Tibial artery (tissue), 4 donors: ENCODE measurements at places on chromosomes 7 and 10.
A peak's percentile ranks its signal among the peaks of the same experiment; 100 is the strongest.

DNA sequence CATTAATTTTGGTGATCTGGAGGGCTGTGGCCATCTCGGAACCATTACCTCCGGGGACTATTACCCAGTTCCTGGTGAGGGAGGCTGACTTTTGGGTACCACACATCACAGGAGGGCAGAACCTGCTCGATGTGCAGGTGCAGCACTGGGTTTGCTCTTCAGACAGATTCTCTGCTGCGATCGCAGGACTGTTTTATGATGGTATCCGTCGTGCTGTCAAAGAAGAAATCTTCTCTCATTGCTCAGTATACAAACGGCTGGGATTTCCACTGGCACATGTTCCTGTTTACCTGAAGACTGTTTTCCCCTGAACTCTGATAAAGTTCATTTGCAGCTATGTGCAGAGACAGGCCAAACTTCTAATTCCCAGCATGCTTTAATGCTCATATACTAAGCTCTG, 27.2 kb upstream of the SHH start:
- H3K4me3 ChIP-seq, result no peak overlapping the region
- no peaks in the 10 kb centered on the region for H3K36me3 ChIP-seq
- DNase-seq, result no peak
- H3K27ac ChIP-seq, result no peak overlapping the region
- H3K4me1 ChIP-seq, result no peaks in the 10 kb centered on the region

GRCh38 chr7:70098905-70099672, 500.8 kb downstream of the AUTS2 start:
- H3K27ac ChIP-seq, result no peak overlapping the region
- peaks cover 13% of the 10 kb centered on the region for H3K4me1 ChIP-seq
- no peak for DNase-seq

GRCh38 chr10:76723844-76724243, 913.8 kb downstream of the KCNMA1 start:
- DNase-seq, result no peak
- H3K27me3 ChIP-seq, result no peaks in the 10 kb centered on the region
- no peaks in the 10 kb centered on the region for H3K4me1 ChIP-seq
- no peak overlapping the region for H3K4me3 ChIP-seq

GRCh38 chr10:20166096-20166675, 350.0 kb downstream of the PLXDC2 start:
- peaks cover 6% of the 10 kb centered on the region for H3K36me3 ChIP-seq
- no peaks in the 10 kb centered on the region for H3K27me3 ChIP-seq
- no peak overlapping the region for H3K4me3 ChIP-seq
- no peak for DNase-seq

DNA sequence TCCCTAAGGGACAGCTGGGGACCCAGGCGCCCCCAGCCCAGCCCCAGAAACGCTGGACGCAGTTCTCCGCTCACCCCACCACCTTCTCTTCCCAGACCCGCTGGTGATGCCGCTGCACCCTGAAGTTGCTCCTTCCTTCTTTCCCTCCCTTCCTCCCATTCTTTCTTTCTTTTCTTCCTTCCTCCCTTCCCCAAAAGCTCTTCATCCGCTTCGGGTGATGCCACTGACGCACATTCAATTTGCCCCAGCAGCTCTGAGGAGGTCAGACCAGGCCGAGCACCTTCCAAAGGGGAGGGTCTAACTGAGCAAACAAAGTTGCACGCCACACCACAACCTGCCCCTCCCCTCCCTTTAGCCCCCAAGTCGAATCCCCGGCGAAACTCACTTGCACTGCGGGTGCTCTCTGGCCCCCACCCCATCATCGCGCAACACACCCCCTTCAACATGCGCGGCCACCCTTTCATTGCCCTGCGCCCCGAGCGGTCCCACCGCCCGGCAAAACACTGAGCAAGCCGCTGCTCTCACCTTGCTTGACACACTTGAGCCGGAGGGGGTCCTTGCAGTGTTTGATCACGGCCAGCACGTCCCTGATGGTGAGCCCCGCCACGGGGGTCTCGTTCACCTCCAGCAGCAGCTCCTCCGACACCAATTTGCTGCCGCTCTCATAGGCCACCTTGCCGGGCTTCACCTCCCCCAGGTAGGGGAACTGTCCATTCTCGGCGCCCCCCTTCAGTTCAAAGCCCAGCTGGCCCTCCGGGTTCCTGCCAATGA, 787 bp downstream of the MAGI2 start:
- peak; percentile 70 for DNase-seq
- H3K27me3 ChIP-seq, result no peaks in the 10 kb centered on the region
- no peaks in the 10 kb centered on the region for H3K36me3 ChIP-seq
- H3K4me3 ChIP-seq, result peak overlapping the region; percentile 95

- H3K27me3 ChIP-seq, result no peaks in the 10 kb centered on the region
- peaks cover 23% of the 10 kb centered on the region for H3K36me3 ChIP-seq
- no peak for DNase-seq
- H3K4me1 ChIP-seq, result no peaks in the 10 kb centered on the region
- H3K4me3 ChIP-seq, result no peak overlapping the region
- H3K27ac ChIP-seq, result no peak overlapping the region
These were observed 12.7 kb upstream of the BTBD16 start for GRCh38 chr10:122258136-122259074.

GRCh38 chr7:158446281-158446680, 141.3 kb downstream of the PTPRN2 start:
- H3K4me3 ChIP-seq, result no peak overlapping the region
- peak; percentile 32 for DNase-seq
- no peaks in the 10 kb centered on the region for H3K36me3 ChIP-seq
- H3K27ac ChIP-seq, result no peak overlapping the region
- H3K4me1 ChIP-seq, result no peaks in the 10 kb centered on the region

GRCh38 chr10:58412502-58412961, 27.3 kb downstream of the TFAM start:
- no peaks in the 10 kb centered on the region for H3K36me3 ChIP-seq
- no peak for DNase-seq
- no peaks in the 10 kb centered on the region for H3K27me3 ChIP-seq
- peaks cover 3% of the 10 kb centered on the region for H3K4me1 ChIP-seq

DNA sequence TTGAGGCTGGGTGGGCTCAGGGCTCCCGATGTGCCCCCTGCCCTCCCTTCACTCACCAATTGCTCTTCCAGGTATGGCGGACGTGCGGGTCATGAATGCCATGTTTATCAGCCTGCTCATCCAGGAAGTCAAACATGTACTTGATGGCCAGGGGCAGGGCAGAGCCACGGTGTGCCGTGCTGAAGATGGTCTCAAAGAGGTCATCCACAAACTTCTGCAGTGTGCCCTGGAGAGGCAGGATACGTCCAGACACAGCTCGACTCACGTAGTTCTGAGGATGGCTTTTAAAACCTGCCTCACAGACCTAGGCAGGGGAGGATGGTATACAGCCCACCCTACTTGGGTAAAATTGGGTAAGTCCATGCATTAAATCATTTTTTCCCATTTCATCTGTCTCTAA, 431.2 kb downstream of the PLXNA4 start:
- H3K4me1 ChIP-seq, result peaks cover 15% of the 10 kb centered on the region
- no peak for DNase-seq
- H3K36me3 ChIP-seq, result no peaks in the 10 kb centered on the region
- H3K27me3 ChIP-seq, result no peaks in the 10 kb centered on the region
- H3K4me3 ChIP-seq, result no peak overlapping the region
- H3K27ac ChIP-seq, result no peak overlapping the region

GRCh38 chr7:24981171-24981951, 1.4 kb upstream of the OSBPL3 start:
- no peaks in the 10 kb centered on the region for H3K4me1 ChIP-seq
- H3K27ac ChIP-seq, result peak overlapping the region; percentile 70
- no peaks in the 10 kb centered on the region for H3K27me3 ChIP-seq
- H3K4me3 ChIP-seq, result peak overlapping the region; percentile 71
- peak; percentile 57 for DNase-seq

DNA sequence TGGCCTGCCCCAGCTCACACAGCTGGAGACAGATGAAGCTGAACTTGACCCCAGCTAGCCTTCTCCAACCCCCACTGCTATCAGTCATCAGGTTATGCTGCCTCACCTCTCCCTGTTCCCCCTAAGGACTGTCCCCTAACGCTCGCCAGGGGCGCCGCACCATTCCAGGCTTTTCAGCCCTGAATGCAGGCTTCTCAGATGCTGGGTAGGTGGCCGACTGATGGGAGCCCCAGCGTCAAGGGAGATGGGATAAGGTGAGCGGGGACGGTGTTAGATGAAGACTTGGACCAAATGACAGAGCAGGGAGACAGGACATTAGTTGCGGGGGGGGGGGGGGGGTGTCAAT, 15.8 kb upstream of the OPALIN start:
- no peaks in the 10 kb centered on the region for H3K36me3 ChIP-seq
- H3K27ac ChIP-seq, result no peak overlapping the region
- H3K4me1 ChIP-seq, result no peaks in the 10 kb centered on the region
- no peaks in the 10 kb centered on the region for H3K27me3 ChIP-seq
- no peak for DNase-seq

- no peak for DNase-seq
- no peaks in the 10 kb centered on the region for H3K27me3 ChIP-seq
- no peaks in the 10 kb centered on the region for H3K4me1 ChIP-seq
- H3K27ac ChIP-seq, result no peak overlapping the region
- H3K36me3 ChIP-seq, result no peaks in the 10 kb centered on the region
These were observed 19.7 kb downstream of the DNAJC12 start for GRCh38 chr10:67818323-67818722.

DNA sequence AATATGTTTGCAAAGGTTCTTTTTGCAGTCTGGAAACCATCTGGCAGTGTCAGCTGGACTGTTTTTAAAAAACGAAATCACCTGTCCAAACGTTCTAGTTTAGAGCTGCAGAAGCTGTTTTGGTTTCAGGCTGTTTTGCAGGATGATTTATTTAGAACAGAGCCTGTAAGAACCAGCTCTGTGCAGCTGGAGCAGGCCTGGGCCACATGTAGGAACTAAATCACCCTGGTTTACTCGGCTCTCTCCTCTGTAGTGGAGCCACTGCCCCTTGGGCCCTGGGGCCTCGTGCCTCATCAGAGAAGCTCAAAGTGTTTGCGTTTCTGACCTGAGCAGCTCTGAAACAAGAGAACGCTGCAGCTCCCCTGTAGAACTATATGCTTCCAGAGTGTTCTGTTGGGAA, 142.5 kb downstream of the ACTR3B start:
- no peak overlapping the region for H3K4me3 ChIP-seq
- no peaks in the 10 kb centered on the region for H3K27me3 ChIP-seq
- no peaks in the 10 kb centered on the region for H3K36me3 ChIP-seq
- DNase-seq, result peak; percentile 34
- no peaks in the 10 kb centered on the region for H3K4me1 ChIP-seq

DNA sequence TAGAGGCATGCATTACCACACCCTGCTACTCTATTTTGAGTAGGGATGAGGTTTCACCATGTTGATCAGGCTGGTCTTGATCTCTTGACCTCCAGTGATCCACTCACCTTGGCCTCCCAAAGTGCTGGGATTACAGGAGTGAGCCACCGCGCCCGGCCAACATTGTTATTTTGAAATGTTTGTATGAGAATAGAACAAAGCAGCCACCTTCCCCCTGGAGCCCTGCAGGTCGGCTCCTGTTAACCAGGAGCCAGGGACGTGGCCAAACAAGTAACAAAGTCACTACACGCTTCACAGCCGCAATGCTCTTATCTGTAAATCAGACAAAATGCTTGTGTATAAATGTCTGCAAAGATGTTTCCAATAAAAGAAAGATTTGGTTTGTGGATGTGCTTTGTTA, 295.4 kb downstream of the CNTNAP2 start:
- H3K27ac ChIP-seq, result no peak overlapping the region
- no peak for DNase-seq
- H3K4me3 ChIP-seq, result no peak overlapping the region
- H3K36me3 ChIP-seq, result no peaks in the 10 kb centered on the region

DNA sequence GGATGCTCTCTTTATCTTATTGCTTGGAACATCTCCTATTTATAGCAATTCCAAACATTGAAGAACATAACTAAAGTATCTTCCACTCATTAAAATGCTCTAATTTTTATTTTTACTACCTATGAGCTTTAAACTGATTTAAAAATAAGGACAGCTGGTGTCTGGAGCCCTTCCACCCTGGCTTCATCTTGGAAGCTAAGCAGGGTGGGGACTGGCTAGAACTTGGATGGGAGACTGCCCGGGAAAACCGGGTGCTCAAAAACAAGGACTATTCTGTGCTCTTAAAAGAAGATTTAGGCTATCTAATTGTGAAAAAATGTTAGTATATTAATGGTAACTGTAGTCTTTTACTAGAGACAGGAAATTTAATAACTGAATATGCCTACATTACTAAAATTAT, 69.2 kb downstream of the ARMC3 start:
- DNase-seq, result no peak
- H3K27ac ChIP-seq, result no peak overlapping the region
- H3K27me3 ChIP-seq, result no peaks in the 10 kb centered on the region

DNA sequence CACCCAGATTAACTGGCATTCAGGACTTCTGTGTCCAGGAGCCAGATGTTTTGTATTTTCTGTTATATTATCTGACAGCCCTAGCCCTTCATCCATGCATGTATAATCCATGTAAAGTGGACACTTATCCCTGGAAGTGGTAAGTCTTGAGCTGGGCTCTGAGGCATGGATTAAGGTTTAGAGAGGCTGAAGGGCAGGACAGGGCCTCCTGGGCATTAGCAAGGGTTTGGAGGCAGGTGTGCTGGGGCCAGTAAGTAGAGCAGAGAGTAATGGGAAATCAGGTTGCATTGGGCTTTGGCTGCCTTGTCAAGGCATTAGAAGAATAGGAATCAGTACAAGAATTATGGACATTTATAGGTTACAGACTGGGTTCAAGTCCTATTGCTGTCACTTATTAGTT, 138.0 kb downstream of the DYNC1I1 start:
- no peaks in the 10 kb centered on the region for H3K36me3 ChIP-seq
- DNase-seq, result no peak
- H3K4me3 ChIP-seq, result no peak overlapping the region
- H3K27ac ChIP-seq, result no peak overlapping the region
- H3K27me3 ChIP-seq, result no peaks in the 10 kb centered on the region

DNA sequence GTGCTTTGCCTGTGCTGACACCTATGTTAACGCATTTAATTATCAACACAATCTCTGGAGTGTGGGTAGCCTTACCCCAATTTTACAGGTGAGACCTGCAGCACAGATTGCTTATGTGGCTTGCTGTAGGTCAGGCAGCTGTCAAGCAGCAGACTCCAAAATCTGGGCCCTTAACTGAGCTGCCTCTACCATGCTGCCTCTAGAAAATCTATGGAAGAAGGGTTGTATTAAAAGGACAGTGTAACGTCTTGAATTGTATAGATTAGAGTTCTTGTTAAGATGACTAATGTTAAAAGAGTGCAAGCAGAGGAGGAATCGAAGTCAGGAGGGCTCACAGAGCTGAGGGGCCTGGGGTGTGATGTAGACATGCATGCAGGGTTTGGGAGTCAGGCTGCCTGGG, 1.2 kb upstream of the PON3 start:
- no peaks in the 10 kb centered on the region for H3K27me3 ChIP-seq
- peaks cover 6% of the 10 kb centered on the region for H3K4me1 ChIP-seq
- H3K27ac ChIP-seq, result no peak overlapping the region
- DNase-seq, result no peak

- H3K4me1 ChIP-seq, result no peaks in the 10 kb centered on the region
- no peak for DNase-seq
- no peaks in the 10 kb centered on the region for H3K27me3 ChIP-seq
- H3K4me3 ChIP-seq, result no peak overlapping the region
- H3K36me3 ChIP-seq, result no peaks in the 10 kb centered on the region
These were observed 288.8 kb downstream of the CAMK1D start for GRCh38 chr10:12638103-12638502.

- H3K4me1 ChIP-seq, result no peaks in the 10 kb centered on the region
- no peak overlapping the region for H3K4me3 ChIP-seq
- DNase-seq, result no peak
- H3K36me3 ChIP-seq, result no peaks in the 10 kb centered on the region
- H3K27ac ChIP-seq, result no peak overlapping the region
These were observed 48.7 kb upstream of the RHOBTB1 start for GRCh38 chr10:60992636-60993035.
